ENCODE measurements at places on chromosomes 11 and 22. TPM values are rescaled to one million over a fixed set of nuclear protein-coding genes. Genes with fewer than 3 reads are reported as not detected.

Gene C11orf86
- not detected for total RNA-seq

GRCh38 chr11:72379384-72380131 is 54.8 kb downstream of the CLPB start:
- DNase-seq, result no peak
- H3K27ac ChIP-seq, result peak overlapping the region; percentile 38
- no peaks in the 10 kb centered on the region for H3K27me3 ChIP-seq
- peaks cover 13% of the 10 kb centered on the region for H3K4me1 ChIP-seq

Gene UPK3A
- total RNA-seq, result not detected

- H3K27ac ChIP-seq, result peak overlapping the region; percentile 26
- H3K27me3 ChIP-seq, result no peaks in the 10 kb centered on the region
- peaks cover 15% of the 10 kb centered on the region for H3K4me1 ChIP-seq
- DNase-seq, result peak; percentile 50
Measured at GRCh38 chr11:57500515-57500914, 15.0 kb downstream of the SLC43A1 start.

Gene MPZL2
- total RNA-seq, result 16.2 TPM

Gene CNGA4
- total RNA-seq, result 0.92 TPM

All from ovary (tissue), 10 donors.